ENCODE measurements at places on chromosomes 2 and 18.

DNA sequence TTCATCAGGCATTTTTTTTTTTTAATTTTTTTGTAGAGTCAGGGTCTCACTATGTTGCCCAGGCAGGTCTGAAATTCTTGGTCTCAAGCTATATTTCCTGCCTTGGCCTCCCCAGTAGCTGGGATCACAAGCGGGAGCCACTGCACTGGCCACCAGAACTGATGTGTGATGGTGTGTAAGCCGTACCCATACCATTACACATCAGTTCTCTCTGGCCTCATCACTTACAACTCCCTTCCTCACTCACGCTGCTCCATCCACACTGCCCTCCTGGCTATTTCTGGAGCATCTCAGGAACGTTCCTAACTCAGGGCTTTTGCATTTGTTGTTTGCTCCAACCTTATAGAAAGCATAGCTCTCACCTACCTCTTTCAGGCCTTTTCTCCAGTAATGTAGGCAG is 834.5 kb upstream of the ID2 start:
- no peak for DNase-seq

DNA sequence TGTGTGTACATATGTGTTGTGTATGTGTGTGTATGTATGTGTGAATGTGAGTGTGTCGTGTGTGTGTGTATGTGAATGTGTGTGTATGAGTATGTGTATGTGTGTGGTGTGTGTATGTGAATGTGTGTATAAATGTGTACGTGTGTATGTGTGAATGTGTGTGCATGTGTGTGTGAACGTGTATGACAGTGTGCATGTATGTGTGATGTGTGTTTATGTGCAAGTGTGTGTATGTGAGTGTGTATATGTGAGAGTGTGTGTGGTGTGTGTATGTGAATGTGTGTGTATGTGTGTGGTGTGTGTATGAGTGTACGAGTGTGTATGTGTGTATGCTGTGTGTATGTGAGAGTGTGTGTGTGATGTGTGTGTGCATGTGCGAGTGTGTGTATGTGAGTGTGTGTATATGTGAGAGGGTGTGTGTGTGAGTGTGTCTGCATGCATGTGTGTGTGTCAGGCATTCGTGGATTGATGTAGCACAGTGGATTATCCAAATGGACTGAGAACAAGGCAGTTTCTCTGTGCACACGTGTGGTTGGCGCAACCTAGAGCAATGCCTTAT is 127.2 kb downstream of the SH3BP4 start:
- DNase-seq = no peak

DNA sequence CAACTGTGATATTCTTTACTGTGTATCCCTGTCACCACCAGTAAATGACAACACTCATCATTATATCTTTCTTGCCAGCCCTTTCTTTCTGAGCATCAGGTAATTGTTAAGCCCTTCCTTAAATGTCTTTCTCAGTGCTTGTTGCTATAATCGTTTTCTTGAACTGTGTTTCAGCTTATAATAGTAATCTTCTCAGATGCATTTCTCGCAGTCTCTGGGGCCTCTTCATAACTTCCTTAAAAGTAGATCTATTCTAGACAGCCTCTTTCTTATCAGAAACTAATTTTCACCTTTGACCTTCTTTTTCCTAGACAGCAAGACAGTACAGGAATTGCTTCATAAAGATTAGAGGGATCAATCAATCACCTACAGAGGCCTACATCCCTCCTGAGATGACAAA is 648.1 kb downstream of the CPS1 start:
- no peak for DNase-seq

DNA sequence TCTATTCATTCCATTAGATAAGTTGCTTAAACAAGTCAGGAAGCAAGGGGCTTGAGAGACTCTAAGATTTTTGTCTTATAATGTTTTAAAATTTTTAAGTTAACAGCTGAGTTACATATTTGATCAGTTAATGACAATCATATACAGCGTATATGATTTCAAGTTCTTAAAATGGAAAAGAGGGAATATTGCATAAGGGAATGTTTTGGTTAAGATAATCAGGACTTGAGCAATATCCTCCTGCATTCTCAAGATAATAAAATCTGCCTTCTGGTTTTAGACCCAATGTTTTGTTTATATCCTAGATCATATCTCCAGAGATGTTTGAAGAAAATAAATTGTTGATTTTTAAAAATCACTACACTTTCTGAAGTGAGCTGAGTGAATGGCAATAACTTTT is 13.4 kb upstream of the DYNC1I2 start:
- DNase-seq = no peak

- no peak for DNase-seq
Measured at GRCh38 chr2:49772299-49772970, 618.1 kb upstream of the FSHR start.

DNA sequence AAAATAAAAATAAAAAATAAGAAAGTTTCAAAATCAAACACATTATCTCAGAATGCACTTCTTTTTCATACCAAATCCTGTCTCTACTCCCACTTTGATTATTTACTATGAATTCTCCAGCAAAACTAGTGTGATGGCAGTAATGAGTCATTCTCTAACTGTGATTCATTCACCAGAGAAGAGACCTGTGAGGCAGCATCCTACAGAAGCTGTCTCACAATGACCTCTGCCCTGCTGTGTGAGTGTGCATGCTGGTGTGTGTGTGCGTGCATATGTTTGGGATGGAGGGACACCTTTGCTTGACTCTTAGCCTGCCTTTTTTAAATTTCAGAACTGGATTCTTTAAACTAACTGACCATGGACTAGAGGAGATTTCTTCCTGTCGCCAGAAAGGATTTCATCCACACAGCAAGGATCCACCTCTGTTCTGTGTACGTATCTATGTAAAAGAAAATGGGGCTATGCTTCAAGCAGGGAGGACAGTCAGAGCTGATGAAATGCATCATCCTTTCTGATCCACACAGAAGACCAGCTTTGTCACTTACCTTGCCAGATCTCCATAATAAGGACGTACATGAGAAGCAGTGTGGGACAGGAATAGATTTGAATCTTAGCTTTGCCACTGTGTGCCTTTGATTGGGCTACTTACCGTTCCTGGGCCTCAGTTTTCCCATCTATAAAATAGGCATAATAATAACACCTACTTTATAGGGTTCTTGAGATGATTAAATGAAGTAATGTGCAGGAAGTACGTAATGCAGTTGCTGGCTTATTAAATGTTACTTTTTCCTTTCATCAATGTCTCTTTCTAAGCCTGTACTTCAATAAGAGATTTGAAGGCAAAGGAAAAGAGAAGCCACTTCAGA is 31.2 kb downstream of the STAMBP start:
- no peak for DNase-seq

DNA sequence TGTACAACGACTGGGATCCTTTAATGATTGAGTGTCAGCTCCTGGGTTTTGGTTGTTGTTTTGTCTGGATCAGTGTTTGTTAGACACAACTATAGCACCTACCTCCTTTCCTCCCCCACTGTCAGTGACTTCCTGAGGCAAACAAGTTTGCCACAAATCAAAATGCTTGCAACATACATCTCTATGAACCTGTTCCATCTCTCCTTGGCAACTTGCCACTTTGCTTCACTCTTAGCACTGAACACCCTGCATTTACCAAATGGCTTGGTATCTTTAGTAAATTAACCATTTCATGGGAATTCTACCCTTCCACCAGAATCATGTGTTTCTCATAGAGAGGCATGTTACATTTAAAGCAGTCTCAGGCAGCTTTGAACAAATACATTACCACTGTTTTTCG is 301.1 kb upstream of the TANK start:
- no peak for DNase-seq

GRCh38 chr18:27750014-27750413 is 426.9 kb downstream of the CDH2 start:
- DNase-seq = no peak

GRCh38 chr2:178777577-178777976 is 29.6 kb downstream of the TTN start:
- DNase-seq = no peak

DNA sequence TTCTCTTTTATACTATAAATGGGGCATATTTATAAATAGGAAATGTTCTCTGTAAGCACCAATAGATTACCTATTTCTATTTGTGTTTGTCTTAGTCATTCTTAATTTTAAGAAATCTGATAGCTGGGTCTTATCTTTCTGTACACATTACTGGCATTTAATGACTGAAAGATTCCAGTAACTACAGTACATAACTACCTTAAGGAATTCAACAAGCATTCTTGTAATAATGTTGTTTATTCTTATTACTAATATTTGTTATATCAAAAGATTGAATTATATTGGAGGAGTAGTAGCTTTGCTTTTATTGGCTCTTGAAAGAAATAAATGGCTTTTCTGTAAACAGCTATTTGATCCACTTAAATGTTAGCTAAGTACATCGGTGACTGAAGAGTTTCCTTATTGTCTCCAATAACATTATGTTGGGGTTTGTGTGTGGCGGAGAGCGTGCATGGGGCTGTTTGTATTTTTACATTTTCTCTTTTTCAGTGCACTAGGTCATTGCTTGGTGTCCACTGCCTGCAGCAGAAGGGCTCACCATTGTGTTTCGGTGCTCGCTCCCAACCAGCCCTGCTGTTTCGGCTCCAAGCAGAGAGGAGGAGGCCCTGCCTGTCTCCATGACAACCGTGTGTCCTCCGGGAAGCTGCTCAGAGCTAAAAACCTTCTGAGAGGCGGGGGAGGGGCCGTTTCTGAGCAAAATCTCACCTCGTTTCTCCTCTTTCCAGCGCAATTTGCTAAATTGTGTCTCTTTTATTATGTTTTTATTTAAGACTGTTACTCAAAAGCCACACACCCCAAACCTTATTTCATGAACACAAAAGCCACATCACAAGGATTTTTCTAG is 112.5 kb upstream of the SLC38A11 start:
- DNase-seq = no peak

GRCh38 chr2:236175548-236176150 is 7.5 kb upstream of the GBX2 start:
- DNase-seq = no peak

DNA sequence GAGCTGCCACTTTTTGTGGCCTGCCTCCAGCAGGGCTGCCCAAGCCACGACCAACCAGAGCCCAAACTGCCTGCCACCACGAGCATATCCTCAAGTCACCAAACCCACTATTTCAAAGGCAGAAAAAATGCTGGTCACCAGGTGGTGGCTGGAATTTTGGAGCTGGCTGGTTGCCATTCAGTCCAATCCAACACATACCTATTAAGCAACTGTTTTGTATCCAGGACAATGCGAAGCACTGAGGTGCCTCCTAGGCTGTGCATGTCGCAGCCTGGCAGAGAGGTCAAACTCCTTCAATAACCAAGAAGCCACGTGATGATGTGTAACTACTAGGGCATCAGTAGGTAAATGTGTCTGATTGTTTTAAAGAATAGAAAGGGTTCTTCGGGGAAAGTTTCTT is 108.3 kb upstream of the PPP1CB start:
- no peak for DNase-seq

- DNase-seq = no peak
Measured at GRCh38 chr2:177888581-177888980, 184.0 kb downstream of the PDE11A start.

DNA sequence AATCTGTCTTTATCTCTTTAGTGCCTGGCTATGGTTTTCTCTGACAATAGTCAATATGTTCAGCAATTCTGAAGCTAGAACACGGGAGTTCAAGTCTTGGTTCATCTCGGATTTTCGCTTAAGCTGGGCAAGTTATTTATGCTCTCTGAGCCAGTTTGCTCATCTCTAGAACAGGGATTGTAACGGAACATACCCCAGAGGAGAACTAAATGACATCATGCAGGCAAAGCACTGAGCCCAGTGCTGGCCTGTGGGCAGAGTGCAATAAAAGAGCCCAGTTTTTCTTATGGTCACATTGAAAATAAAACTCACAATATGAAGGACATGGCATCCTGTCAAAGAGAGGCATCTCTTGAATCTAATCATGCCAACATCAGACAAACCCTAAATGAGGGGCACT is 143.9 kb downstream of the ZBTB7C start:
- DNase-seq = no peak

GRCh38 chr2:165863810-165864261 is 69.8 kb upstream of the GALNT3 start:
- no peak for DNase-seq

DNA sequence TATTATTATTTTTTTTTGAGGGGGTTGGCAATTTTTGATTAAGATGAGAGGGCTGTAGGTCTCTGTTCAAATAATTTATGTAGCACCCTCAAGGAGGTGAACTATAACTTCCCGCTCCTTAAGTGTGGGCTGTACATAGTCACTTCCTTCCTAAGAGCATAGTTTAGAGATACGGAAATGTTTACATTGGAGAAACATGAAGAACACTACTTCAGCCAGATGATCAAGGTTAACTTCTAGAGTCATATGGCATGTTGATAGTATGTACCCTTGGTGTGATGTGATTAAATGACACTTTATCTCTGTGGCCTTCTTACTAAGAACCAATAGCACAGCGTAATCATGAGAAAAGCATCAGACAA is 93.7 kb downstream of the MIB1 start:
- DNase-seq = no peak

- DNase-seq = no peak
Measured at GRCh38 chr2:161745866-161746614, 121.8 kb downstream of the SLC4A10 start.

DNA sequence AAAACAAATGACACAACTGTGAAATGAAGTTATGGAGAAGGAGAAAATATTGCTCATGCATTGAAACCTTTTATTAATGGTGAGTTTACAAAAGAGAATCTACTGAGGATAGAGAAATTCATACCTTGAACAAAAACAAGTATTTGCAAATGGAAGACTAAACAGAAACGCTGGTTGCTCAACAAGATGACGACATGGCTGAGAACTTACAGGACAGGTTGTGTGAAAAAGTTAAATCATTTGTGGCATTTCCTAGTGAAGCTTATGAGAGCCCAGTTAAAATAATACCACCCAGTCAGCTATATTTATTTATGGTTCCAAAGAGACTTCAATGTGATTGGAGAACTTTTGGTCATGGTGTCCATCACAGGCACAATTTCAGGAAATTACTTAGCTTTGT is 148.6 kb upstream of the PKDCC start:
- no peak for DNase-seq

GRCh38 chr2:216560838-216561270 is 62.2 kb downstream of the RPL37A start:
- no peak for DNase-seq

DNA sequence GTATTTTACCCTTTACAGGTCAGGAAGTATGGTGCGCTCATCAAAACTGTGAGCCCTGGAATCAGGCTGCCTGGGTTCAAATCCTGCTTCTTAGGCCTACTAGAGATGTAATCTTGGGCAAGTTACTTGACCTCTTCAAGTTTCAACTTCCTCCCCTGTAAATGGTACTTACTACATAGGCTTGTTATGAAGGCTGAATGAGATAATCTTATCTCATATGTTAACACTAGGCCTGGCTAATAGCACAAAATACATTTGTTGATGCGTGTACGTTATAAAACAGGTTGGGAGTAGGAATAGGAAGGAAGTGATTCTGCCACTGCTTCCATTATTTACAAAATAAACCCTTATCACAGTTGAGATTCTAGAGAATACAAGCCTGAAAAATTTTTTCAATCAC is 1.7 kb upstream of the RFTN2 start:
- no peak for DNase-seq

DNA sequence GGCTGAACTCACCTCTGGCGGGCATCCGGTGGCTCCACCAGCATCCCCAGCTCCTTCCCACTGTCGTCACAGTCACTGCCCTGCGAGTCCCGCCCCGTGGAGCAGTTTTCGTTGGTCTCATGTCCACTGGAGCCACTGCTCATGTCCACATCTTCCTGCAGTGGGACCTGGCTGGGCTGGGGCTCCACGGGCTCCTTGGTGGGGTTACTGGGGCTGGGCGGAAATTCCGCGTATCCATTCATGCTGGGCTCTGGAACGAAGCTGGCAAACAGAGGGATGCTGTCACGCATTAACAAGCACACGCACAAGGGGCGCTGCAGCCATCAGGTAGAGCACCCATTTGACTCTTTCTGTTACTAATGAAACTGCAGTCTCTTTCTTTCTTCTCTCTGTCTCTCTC is 10.7 kb downstream of the PER2 start:
- DNase-seq = no peak

- DNase-seq = no peak
Measured at GRCh38 chr2:241087420-241088268, 14.4 kb downstream of the MTERF4 start.
